Thoracic aorta (tissue), 2 donors: ENCODE measurements at places on chromosomes 6 and 20. TPM values are rescaled to one million over a fixed set of nuclear protein-coding genes. Genes with fewer than 3 reads are reported as not detected.

DNA sequence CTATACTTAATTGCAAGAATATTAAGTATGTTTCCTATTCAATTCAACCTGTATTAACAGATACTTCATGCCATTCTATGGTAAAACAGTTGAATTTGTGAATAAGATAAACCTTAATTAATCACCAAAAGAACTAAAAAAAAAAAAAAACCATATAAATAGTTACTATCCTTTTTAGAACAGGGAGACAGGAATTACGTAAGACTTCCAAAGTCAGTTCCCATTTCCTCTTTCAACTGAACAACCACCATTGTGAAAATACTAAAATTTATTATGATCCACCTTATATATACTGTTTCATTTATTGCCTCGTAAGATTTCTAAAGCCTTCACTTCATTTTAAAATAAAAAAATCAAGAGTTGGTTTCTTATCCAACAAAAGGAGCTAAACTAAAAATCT is 9.4 kb downstream of the CCNC start:
- no peak for DNase-seq

Gene E2F1
- 0.92 TPM for total RNA-seq

Gene CYP24A1
- total RNA-seq: not detected

Gene FAM83C
- total RNA-seq: not detected

Gene SEMG2
- not detected for total RNA-seq

Gene PSMB8
- total RNA-seq: 28.4 TPM
